ENCODE measurements at places on chromosomes 11 and 22. TPM values are rescaled to one million over a fixed set of nuclear protein-coding genes. Genes with fewer than 3 reads are reported as not detected.

Gene ANO5
- not detected for total RNA-seq

Gene CARD18
- not detected for total RNA-seq

Gene TEAD1
- total RNA-seq: 65.7 TPM

Gene FOLR1
- 0.28 TPM for total RNA-seq

Gene MS4A8
- not detected for total RNA-seq

Gene OR4D5
- total RNA-seq: not detected

Gene APOL3
- 22.0 TPM for total RNA-seq

Gene SEC14L6
- 0.28 TPM for total RNA-seq

Gene ATP5MG
- total RNA-seq: 62.5 TPM

Gene SYT13
- total RNA-seq: under 0.01 TPM
